CD8-positive, alpha-beta memory T cell (primary cell): ENCODE measurements at places on chromosomes 5 and 9.

GRCh38 chr5:41213340-41213739, at the start of gene C6:
TSS of gene C6 (minus strand) at chr5:41213532. CDS start at chr5:41203230, 10,302 bp downstream.
- DNase-seq, result no peak

DNA sequence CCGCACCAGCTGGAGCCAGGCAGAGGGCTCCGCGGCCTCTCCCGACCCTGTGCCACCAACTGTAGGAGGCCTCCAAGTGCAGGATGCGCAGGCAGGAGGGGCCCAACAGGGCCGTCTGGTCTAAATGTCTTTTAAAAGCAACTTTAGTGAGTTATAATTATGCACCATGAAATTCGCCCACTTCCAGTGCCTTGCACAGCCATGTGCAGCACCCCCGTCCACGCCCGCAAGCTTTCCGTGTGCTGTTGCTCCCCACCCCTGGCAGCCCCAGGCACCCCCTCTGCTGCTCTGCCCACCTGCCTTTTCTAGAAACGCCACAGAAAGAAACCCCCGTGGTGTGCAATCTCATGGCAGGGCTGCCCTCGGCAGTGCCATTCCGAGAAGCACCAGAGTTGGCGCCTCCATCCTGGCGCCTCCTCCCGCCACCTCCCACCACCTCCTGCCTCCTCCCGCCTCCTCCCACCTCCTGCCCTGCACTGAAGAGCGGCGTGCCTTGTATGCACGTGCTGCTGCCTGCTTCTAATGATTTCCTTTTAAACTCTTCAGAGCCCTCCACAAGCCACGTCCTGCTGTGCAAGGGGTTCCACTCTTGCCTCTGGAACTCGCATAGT, 7.5 kb upstream of the SLC6A18 start:
- DNase-seq, result no peak

- no peak for DNase-seq
Measured at GRCh38 chr5:111855356-111855755, 98.4 kb upstream of the NREP start.

DNA sequence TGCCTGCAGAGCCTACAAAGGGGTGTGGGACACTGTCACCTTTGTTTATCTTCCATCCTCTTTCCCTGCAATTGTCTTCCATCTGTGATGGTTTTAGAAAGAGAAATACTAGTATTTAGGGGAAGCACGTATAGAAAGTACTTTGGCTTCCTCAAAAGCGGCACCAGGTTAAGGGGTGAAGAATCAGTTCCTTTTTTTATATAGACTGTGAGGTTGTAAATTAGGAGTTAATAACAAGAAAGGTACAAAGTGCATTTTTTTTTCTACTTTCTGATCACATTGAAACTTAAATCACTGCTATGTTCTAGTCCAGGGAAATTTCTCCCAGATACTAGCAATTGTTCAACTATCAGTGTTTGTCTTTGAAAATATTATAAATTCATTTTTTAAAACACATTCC, 219.3 kb downstream of the CEMIP2 start:
- no peak for DNase-seq

DNA sequence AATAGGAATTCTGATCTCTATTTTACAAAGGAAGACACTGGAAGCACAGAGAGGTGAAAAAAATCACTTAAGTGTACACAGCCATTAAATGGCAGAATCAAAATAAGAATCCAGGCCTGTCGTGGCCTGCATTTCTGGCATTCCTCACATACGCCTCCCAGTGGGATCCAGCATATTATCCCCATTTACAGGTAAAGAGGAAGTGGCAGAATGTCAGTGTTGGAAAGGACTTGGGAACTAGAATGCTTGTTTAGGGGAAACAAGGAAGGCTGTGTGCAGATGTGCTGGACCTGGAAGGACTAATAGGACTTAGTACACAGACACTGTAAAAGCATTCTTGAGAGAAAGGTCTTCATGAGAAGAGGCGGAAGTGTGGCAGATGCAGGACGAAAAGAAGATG, 241.8 kb downstream of the TRIM32 start:
- DNase-seq, result no peak

- DNase-seq, result no peak
Measured at GRCh38 chr5:4924577-4924976, 215.6 kb upstream of the ADAMTS16 start.

- no peak for DNase-seq
Measured at GRCh38 chr9:116061546-116062205, 91.9 kb upstream of the PAPPA start.
